ENCODE measurements at places on chromosomes 11 and 22. TPM values are rescaled to one million over a fixed set of nuclear protein-coding genes. Genes with fewer than 3 reads are reported as not detected.

DNA sequence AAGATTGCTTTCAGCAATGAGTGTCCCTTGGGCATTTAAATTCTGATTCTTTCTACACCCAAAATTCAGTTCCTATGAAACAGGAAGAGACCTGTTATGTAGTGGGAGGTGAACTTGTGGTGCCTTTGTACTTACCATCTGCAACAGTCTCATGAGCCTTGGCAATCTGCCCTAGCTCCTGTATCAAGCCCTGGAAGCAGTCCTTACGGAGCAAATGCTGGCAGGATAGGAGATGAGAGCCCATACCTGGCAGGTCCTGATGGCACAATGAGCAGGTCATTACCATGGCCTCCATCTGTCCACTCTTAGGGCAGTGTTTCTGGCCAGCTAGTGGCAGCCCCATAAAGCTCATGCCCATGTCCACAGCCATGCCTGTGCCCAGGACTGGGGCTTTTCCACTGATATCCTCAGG is 10.8 kb downstream of the TRIM66 start:
- DNase-seq, result peak; percentile 66

GRCh38 chr11:46920755-46921154 is 2.4 kb upstream of the LRP4 start:
- peak; percentile 90 for DNase-seq

DNA sequence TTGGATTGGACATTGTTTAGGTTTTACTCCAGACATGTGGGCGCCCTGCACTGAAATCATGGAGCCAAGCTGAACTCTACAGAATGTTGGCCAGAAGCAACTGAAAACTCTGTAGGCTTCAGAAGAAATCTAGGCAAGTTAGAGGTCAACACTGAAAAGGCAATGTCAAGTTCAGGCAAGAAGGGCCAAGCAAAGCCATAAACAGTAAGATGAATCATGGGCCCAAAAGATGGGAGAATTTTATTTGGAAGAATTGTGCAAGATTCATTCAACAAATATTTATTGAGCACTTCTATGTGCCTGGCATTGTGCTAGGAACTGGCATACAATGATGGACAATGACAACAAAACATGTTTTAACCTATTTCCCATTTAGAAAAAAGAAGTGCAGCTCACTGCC is 10.9 kb downstream of the HOATZ start:
- DNase-seq, result no peak

The E2F8 gene
- 7.1 TPM for total RNA-seq

The ST14 gene
- not detected for total RNA-seq

The KDM4E gene
- not detected for total RNA-seq

The MDK gene
- total RNA-seq, result 185 TPM
